ENCODE measurements at places on chromosomes 6 and 20. TPM values are rescaled to one million over a fixed set of nuclear protein-coding genes. Genes with fewer than 3 reads are reported as not detected.

GRCh38 chr6:98932381-98932780, 15.4 kb downstream of the FBXL4 start:
- DNase-seq, result no peak

Gene NKX2-2
- 0.31 TPM for total RNA-seq

- no peak for DNase-seq
These were observed 422.6 kb upstream of the MMS22L start for GRCh38 chr6:97705568-97705967.

GRCh38 chr6:144104488-144104887, 9.1 kb upstream of the SF3B5 start:
- DNase-seq, result no peak

GRCh38 chr6:161630674-161631073, 356.8 kb upstream of the AGPAT4 start:
- no peak for DNase-seq

DNA sequence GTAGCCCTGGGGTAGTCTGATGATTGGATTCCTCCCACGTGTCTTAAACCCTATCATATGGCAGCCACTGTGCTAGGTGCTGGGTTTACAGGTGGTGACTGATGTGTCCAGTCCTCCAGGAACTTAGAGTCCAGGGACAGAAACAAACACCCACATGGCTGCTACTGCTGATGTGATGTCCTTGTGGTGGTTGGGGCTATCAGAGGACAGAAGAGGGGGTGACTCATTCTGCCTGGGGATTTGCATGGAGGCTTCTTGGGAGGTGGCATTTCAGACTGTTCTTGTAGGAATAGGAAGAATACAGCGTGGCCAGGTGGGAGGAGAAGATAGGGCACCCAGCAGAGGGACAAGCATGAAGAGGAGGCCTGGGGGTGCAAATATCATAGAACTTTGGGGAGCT, 9.8 kb downstream of the RAET1G start:
- DNase-seq, result no peak

Gene UCKL1
- 17.8 TPM for total RNA-seq

GRCh38 chr6:107308677-107309076, 150.7 kb downstream of the PDSS2 start:
- no peak for DNase-seq

- no peak for DNase-seq
These were observed 36.4 kb upstream of the SYNJ2 start for GRCh38 chr6:157944983-157945931.

Gene TMEM151B
- 53.5 TPM for total RNA-seq

DNA sequence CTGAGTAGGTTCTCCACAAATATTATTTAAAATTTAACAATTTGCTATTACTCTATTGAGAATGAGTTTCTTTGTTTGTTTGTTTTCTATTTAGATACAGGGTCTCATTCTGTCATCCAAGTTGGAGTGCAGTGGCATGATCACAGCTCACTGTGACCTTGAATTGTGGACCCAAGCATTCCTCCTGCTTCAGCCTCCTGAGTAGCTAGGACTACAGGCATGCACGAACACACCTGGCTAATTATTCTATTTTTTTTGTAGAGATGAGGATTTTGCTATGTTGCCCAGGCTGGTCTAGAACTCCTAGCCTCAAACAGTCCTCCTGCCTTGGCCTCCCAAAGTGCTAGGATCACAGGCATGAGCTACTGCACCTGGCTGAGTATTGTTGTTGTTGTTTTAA, 122.2 kb downstream of the PHF3 start:
- no peak for DNase-seq

Gene BHLHE23
- not detected for total RNA-seq

Gene TPD52L1
- 1.4 TPM for total RNA-seq

- no peak for DNase-seq
These were observed 626.6 kb upstream of the CITED2 start for GRCh38 chr6:140001005-140001404.

All from occipital lobe (tissue), 3 donors.